Fibroblast of lung (primary cell): ENCODE measurements at places on chromosomes 6 and 20. TPM values are rescaled to one million over a fixed set of nuclear protein-coding genes. Genes with fewer than 3 reads are reported as not detected.

- no peak for DNase-seq
These were observed 155.0 kb downstream of the CFAP61 start for GRCh38 chr20:20207291-20207690.

GRCh38 chr20:10133532-10133931, 85.1 kb upstream of the SNAP25 start:
- no peak for DNase-seq

GRCh38 chr6:106609699-106610098, 19.6 kb downstream of the RTN4IP1 start:
- DNase-seq: no peak

DNA sequence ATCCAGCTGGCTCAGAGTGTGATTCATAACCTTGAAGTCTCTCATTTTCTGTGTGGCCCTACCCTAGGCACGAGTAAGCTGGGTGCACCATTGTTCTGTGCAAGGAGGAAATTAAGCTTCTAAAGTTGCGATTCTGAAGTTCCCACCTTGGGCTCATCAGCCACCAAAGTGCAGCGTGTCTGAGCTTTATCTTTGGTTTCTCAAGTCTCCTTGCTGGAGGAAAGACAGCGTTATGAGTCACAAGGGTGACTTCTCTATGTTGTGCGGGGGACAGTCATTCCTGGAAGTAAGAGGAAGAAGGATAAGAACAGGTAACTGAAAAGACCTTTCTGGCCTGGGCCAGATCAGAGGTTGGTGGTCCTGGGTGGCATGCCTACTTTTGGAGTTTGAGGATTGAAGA, 16.8 kb downstream of the MRAP2 start:
- no peak for DNase-seq

- no peak for DNase-seq
These were observed 28.3 kb upstream of the CD83 start for GRCh38 chr6:14089224-14089623.

DNA sequence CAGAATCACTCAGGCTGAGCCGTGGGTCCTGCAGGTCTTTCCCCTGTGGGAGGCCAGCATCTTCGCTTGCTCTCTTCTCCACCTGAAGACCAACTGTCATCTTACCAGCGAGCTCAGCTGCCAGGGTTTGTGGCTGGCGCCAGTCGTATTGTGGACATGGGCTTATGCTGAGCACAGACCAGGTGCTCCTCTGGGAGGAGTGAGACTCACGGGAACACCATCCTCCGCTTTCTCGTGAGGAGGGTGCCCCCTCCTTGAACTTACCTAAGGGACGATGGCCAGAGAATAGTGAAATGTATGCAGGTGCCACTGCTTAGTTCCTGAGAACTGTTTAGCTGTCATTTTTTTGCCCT, 17.1 kb downstream of the WRNIP1 start:
- DNase-seq: no peak

DNA sequence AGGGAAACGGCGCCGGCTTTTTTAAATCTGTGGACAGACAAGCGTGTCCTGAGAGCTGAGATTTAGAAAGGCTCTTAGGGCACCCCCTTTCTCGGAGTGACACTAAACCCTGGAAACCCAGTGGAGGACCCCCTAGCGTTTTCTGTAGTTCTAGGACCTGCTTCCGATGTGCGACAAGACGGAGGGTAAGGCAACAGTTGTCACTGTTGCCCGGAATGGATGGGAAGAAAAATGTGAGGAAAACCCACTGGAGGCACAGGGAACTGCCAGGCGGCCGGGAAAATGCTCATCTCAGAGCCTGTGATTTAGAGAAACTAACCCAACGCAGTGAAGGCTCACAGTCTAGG, 551 bp upstream of the ATP5F1E start:
- peak; percentile 33 for DNase-seq

DNA sequence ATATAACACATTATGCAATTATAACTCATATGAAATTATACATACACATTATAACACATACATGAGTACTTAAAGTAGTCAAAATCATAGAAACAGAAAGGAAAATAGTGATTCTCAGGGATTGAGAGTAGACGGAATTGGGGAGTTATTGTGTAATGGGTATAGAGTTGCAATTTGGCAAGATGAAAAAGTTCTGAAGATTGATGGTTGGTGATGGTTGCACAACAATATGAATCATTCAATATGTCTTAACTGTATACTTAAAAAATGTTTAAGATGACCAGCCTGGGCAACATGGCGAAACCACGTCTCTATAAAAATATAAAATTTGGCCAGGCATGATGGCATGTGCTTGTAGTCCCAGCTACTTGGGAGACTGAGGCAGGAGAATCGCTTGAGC, 372.7 kb downstream of the CDKAL1 start:
- DNase-seq: peak; percentile 76

- no peak for DNase-seq
These were observed 754 bp downstream of the YWHAB start for GRCh38 chr20:44886266-44886651.

- DNase-seq: no peak
These were observed 420.9 kb downstream of the CDKAL1 start for GRCh38 chr6:20955131-20955530.

Gene ULBP3
- 6.2 and 10.2 TPM in 2 replicates for total RNA-seq

Gene NUP153
- 19.0 and 22.0 TPM in 2 replicates for total RNA-seq

Gene IFNGR1
- 102 and 123 TPM in 2 replicates for total RNA-seq

Gene C20orf144
- under 0.01 and 0.17 TPM in 2 replicates for total RNA-seq

Gene LY6G6D
- not detected in 2 replicates for total RNA-seq

Gene UBE2C
- 1.0 and 12.9 TPM in 2 replicates for total RNA-seq

Gene CPXM1
- total RNA-seq: 0.50 and 10.3 TPM in 2 replicates

Gene CDS2
- total RNA-seq: 22.1 and 32.7 TPM in 2 replicates
